ENCODE measurements at places on chromosomes 12 and 14.

GRCh38 chr12:89540586-89540985, 14.7 kb upstream of the POC1B start:
- no peak for DNase-seq

DNA sequence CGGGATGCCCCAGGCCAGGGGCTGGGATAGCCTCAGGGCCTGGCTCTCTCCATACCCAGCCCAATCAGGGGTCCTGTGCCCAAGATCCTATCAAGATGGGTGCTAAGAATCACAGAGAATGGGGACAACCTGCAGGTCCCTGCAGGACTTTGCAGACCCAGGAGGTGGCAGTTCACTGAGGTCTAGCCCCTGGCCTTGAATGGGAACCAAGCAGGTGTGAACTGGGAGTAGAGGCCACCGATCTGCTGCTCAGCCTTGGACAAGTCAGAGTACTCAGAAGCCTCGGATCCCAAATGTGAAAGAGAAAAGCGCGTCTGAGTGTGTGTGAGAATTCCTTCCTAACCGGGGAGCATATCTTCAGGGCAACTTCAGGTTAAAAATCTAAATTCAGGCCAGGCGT, 76.2 kb downstream of the ARL6IP4 start:
- DNase-seq: no peak

DNA sequence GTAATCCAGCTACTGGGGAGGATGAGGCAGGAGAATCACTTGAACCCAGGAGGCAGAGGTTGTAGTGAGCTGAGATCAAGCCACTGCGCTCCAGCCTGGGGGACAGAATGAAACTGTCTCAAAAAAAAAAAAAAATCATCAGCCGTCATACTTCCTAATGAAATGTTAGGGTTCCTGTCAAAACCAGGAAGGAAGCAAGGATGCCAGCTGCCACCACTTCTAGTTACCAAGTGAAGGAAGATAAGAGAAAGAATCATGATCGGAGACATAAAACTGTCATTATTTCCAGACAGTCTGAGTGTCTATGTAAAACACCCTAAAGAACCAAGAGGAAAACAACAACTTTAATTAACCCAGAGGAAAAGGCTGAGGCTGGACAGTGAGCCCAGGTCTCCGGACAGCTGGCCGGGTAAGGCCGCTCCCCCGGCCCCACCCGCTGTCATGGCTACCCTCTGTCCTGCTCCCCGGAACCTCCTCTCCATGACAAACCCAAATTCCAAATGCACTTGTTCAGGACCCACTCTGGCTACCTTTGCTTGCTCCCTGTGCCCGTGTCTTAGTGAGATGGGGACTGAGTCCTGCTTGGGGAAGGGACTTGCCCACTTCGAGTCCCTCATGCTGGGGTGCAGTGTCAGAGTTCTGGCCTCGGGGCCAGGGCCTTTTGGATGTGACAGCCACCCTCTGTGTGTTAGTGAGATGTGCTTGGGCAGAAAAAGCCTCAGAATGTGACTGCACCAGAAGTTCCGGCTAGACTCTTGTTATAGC, 29.0 kb downstream of the SLC6A12 start:
- no peak for DNase-seq

DNA sequence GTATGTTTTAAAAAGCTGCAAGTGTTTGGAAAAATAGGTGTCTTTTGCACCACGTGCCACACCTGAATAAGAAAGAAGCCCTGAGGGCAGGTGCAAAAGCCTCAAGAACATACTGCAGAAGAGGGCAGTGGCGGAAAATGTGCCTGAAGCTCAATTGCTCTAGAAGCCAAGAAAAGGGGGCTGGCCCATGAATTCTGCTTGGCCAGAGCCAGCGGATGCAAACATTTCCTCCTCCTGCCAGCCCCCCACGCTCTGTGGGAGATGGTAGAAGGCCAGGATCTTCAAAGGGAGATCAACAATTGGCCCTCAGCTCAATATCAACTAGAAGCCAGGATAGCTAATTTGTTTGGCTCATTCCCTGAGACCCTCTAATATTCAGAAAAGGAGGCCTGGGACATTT, 80.3 kb upstream of the TMEM132D start:
- DNase-seq: no peak

DNA sequence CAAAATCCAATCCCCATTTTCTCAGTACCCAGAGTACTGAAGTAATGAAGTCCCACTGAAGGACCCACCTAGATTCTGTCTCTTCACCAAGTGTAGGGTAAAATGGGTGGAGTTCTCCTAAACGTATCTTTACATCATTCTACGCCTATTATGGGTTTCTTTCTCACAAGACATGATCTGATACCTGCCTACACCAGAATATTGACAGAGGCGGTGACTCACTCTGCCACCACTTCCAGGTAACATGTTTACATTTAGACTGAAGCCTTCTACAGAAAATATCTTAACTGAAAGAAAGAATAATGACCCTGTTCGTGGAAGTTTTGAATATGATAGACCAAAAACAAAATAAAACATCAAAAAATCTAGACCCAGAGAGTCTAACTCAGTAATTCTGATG, 89.8 kb downstream of the BTG1 start:
- no peak for DNase-seq

Measured in renal cortex interstitium (tissue), 15 donors.